BJ (cell line): ENCODE measurements at places on chromosomes 4 and X. TPM values are rescaled to one million over a fixed set of nuclear protein-coding genes. Genes with fewer than 3 reads are reported as not detected.

The PRPS2 gene
- 20.0 and 20.5 TPM in 2 replicates for polyA plus RNA-seq

DNA sequence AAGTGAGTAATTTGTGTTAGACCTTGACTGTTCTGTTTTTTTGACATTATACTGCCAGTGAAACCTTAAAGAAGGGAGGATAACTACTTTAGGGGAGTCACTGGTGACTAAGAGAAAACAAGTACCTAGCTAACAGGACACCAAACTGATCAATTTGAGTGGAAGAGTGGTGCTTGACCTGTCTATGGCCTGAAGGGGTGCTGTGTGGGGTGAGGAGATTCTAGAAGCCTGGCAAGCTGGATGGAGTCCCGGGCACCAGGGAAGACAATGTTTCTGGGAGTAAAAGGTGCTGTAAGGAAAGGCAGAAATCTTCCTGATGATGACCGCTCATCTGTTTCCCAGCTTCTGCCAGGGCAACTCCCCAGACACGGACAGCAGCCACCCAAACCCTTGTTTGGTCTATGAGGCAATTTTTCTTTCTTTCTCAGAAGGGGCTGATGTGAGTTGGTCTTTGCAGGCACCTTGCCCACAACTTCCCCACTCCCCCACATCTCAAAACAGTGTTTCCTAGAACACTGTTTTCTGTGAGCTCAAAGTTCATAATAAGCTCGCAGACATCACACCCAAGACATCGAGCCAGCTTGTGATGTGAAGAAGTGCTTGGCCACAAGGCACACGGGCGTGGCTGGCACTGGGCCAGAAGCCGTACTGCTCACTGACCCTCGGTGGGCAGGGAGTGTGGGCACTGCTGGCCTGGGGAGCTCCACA, 4.6 kb downstream of the TXK start:
- no peak for DNase-seq

The FTSJ1 gene
- polyA plus RNA-seq = 24.5 and 44.3 TPM in 2 replicates

DNA sequence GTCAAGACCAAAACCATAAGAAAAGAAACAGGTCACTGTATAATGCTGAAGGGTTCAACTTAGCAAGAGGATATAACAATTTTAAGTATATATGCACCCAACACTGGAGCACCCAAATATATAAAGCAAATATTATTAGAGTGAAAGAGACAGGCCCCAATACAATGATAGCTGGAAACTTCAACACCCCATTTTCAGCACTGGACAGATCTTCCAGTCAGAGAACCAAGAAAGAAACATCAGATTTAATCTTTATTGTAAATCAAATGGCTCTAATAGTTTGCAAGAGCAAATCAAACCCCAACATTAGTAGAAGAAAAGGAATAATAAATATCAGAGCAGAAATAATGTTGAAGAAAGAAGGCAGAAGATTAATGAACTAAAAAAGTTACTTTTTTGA, 36.2 kb downstream of the MAGED4 start:
- DNase-seq = no peak

DNA sequence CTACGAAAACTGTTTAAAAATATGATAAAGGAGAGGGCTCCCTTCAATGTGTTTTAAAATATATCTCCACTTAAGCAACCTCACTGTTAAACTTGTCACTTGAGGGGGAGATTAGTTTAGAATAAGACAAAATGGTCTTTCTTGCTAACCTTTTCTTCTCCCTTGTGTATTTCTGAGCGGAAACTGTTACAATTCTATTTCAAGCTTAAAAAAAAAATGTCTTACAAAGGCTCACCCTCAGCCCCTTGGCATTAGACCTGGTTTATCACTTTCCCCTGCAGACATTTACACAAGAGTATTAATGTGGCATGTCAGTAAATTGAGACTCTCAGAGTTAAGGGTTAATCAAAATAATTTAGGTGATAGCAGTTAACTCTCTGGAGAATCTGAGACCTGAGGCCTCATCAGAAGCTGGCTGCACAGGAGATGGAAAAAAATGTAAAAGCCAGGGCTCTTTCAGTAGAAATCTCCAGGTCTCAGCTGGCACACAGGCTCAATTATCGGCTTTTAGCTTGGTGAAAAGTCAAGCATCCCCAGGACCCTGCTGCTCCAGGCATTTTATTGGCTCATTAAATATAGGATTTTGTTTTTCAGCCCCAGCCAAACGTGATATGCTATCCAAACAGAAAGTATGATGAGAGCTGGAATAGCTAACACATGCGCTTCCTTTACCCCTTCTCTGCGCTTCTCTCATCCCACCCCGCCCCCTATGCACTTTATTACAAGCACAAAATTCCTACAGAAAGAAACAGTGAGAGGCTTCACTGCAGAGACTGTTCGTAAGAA, 130.5 kb downstream of the PPA2 start:
- DNase-seq = no peak

DNA sequence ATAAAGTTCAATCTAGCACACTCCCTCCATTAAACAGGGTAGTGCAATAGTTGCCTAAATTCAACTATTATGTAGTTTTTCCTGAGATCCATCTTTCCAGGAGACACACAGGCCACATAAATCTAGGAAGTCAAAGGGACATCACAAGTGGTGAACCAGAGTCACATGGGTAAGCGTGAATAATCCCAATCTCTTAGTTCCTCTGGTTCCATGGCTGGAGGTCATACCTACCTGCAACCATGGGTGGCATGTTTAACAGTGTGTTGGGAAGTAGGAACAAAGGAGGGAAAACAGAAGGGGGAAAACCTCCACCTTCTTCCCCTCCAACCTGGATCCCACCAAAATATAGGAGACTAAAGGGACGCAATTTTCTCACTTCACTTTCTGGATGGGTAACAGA, 2651.6 kb downstream of the ARAP2 start:
- no peak for DNase-seq

- no peak for DNase-seq
Observed at GRCh38 chrX:154458116-154458953, at the start of gene PLXNA3. Gene PLXNA3 (plus strand): TSS chrX:154458281. CDS start chrX:154460184, 1,903 bp downstream.

DNA sequence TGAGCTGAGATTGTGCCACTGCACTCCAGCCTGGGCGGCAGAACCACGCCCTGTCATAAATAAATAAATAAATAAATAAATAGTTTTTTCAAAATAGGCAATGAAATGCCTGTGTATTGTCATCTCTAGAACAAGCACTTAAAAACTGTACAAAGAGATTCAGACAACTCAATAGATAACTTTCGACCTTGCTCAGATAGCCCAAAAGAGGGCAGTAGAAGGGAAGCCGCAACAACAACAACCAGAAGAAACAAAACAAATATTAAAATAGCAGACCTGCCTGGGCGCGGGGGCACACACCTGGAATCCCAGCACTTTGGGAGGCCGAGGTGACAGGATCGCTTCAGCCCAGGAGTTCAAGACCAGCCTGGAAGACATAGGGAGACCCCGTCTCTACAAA, 9.4 kb upstream of the CLDN34 start:
- no peak for DNase-seq

The COL4A6 gene
- 0.05 and 0.09 TPM in 2 replicates for polyA plus RNA-seq

The SMIM10L2A gene
- polyA plus RNA-seq = 0.05 and 0.09 TPM in 2 replicates

- no peak for DNase-seq
Observed at GRCh38 chr4:71406459-71406963, 67.7 kb downstream of the SLC4A4 start.

GRCh38 chrX:23513121-23513520, 154.2 kb upstream of the PRDX4 start:
- no peak for DNase-seq

DNA sequence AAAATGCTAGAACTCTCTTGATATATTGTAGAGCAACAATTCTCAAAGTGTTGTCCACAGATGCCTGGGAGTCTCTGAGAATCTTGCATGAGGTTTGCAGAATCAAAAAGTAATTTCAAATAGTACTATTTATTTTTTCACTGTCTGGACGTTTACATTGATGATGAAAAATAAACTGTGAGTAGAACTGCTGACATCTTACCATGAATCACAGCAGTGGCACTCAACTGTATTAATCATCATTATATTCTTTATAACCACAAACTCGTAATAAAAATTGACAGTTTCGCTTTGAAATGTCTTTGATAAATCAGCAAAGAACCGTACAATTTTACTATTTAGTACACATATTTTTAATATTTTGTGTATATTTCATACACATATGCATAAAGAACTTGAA, 94.5 kb downstream of the NAF1 start:
- DNase-seq = no peak

DNA sequence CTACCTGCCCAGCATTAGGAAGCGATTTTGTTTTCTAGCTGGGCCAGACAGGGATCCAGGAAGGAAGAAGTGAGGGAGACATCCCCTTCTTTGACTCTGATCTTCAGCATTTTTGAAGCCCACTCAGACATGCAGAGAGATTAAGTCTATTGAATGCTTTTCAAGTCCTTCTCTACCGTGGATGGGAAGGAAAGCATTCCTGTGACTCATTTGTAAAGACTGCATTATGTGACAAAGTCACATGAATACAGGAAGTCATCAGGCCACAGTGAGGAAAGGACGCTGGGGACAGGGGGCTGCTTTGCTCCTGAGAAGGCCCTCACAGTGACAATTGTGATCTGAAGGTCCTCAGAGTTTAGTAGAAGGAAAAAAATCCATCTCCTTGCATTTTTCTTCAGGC, 67.4 kb upstream of the GBA3 start:
- DNase-seq = no peak

The RPL39 gene
- polyA plus RNA-seq = 935 and 2,139 TPM in 2 replicates

DNA sequence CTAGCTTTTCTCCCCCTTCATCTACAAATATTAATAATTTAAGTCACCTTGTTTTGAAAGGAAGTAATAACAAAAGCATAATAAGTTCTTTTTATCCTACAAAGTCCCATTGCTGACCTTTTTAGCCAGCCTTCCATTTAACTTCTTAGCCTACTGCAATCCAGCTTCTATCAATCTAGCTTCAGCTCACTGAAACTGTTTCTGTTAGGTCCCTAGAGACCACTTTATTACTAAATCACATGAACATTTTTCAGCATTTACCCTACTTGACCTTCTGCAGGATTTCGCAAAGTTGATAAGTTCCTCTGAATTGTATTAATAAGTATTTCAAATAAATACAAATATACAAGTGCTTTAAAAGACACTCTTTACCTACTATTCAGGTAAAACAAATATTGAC, 186.5 kb downstream of the ANTXR2 start:
- no peak for DNase-seq

The ENAM gene
- polyA plus RNA-seq = 0.01 TPM in 1 of 2 replicates, not detected in the other
